ENCODE measurements at places on chromosomes 7 and 10.

DNA sequence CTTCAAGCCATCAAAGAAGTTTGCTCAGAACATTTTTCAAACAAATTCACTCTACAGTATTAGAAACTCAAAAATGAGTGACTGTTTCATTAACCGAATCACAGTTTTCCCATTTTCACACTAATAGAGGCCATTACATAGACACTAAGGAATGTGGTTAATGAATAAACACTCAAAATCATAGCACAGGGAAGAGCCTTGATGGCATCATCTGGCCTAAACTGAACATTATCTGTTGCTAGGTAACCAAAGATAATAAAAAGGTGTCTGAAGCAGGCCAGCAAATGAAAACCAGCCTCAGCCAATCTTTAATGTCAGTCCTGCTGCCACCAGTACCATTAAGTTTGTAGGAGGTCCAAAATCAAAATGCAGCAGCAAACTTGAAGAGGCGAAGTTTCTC, 492.4 kb upstream of the STEAP1 start:
- no peak for DNase-seq

- DNase-seq: no peak
Measured at GRCh38 chr10:30343962-30344361, 5.1 kb downstream of the MTPAP start.

- peak; percentile 64 for DNase-seq
Measured at GRCh38 chr10:132396494-132397035, 435 bp upstream of the PWWP2B start.

- no peak for DNase-seq
Measured at GRCh38 chr7:24477398-24478136, 95.7 kb upstream of the PALS2 start.

DNA sequence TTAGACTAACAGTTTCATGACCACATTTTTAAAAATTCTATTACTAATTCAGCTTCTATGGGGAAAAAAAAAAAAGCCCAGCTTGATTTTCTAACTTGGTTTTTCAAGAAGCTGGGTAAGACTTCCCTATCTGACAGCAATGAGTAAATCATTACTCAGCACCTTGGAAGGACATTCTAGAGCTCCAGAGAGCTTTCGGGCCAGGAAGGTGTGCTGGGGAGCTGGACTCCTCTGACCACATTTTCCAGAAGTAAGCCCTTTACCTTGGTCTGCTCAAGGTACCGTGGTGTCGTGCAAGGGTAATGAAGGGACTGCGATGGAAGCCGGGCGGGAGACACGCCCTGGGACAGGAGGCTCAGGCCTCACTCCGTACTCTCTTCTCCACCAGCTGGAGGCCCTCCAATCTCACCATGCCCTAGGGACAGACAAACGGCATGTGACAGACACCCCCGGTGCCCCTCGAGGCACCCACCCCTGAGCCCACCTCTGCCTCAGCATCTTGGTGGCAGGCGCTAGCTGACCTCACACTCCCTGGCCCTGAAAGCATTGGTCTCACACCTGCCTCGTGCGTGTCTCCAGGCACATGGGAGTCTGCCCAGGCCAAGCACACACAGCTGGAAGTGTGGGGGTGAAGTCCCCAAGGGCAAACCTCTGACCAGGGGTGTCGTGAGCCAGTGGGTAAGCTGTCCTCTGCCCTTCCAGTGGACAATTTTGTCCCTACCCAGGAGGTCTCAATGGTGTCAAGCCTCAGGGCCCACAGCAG, 152.1 kb downstream of the OAT start:
- DNase-seq: no peak

- DNase-seq: no peak
Measured at GRCh38 chr7:28190077-28190710, 9.6 kb upstream of the JAZF1 start.

GRCh38 chr7:3082831-3083230, 39.2 kb upstream of the CARD11 start:
- DNase-seq: no peak

- no peak for DNase-seq
Measured at GRCh38 chr10:32362571-32362970, 15.6 kb upstream of the EPC1 start.

DNA sequence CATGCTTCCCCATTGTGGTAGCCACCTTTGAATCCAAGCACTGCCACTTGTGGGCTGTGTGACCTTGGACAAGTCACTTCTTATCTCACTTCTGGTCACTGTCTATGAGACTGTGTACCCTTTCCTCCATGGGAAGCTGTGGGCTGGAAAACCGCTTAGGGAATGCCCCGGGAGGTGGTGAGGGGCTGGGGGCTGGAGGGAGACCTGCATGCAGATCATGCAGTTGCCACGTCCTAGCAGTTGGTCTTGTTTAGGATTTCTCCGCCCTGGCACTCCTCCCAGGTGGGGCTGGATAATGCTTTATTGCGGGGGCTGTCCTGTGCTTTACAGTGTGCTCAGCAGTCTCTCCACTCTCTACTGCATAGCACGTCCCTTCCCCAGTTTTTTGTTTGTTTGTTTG, 62.9 kb upstream of the OPN4 start:
- DNase-seq: no peak

DNA sequence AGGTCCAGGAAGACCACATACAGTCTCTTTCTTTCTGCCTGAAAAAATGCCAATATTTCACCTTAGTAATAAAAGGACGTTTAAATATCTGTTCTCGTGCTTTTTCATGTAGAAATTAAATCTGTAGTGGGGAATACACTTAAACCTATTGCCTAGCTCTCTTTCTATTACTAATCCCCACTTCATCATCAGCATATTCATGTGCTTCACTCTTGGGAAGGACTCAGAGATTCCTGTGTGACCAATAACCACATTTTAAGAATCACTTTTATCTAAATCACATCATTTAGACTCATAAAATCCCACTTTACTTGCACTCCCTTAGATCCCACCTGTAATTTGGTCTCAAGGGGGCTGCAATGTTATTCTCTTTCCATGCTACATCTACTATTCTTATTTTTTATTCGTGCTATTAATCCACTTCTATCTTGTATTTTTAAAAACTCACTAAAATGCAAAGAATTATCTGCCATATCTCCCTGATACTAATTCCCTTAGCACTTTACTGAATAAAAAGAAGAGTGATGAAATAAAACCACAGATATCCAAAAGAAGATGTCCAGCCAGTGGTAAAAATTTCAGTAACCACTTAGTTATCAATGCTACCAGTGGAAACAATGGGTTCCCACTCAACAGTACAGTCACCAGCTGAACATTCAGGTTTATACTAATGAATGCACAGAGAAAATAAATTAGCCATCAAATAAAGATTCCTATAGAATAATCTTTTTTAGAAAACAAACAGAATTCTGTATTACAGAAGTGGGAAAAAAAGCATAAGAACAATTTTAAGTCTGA, 102.1 kb downstream of the PPP1R17 start:
- DNase-seq: no peak

DNA sequence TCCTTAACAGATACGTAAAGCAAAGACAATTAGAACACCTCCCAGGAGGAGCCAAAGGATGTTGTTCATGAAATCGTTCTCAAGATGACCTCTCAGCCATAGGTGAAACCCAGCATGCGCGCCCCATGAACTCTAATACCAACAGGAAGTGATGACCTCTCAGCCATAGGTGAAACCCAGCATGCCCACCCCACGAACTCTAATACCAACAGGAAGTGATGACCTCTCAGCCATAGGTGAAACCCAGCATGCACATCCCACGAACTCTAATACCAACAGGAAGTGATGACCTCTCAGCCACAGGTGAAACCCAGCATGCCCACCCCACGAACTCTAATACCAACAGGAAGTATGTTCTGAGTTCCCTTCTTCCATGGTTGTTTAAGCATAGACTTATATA, 205.2 kb upstream of the ADARB2 start:
- DNase-seq: no peak

- no peak for DNase-seq
Measured at GRCh38 chr7:36227223-36227622, 74.2 kb downstream of the EEPD1 start.

DNA sequence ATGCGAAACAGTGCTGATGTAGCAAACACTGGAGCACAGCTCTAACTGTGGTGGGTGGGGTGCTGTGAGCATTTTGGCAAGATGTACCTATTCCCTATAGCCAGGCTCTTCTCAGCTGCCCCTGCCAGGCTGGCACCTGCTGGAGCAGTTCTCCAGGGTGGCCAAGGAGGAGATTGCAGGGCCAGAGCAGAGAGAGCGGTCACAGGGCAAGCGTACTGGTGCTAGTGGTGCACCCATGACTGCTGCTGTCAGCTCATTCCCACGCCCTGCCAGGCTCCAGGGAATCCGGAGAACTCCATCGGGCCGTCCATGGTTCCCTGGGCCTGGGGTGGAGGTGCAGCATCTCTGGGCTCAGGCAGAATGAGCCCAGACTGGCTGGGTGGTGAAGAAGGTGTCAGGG, 2.1 kb downstream of the COL13A1 start:
- no peak for DNase-seq

DNA sequence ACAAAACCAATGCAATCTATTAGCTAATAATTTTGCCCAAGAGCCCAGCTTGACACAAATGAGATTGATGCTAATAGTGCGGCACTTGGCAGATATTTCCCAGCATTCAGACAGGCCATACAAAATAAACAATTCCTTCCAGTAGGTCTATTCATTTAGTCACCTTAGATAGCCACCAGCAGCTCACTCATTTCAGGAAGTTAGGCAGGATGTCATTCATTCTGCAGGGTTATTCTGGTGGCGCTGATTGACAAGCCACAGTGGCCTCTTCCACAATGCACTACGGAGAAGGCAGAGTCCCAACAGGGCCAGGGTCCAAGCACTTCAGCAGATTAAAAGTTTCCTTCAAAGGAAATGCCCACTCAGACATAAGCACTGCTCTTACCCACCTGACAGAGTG, 55.8 kb downstream of the PIK3AP1 start:
- DNase-seq: no peak

DNA sequence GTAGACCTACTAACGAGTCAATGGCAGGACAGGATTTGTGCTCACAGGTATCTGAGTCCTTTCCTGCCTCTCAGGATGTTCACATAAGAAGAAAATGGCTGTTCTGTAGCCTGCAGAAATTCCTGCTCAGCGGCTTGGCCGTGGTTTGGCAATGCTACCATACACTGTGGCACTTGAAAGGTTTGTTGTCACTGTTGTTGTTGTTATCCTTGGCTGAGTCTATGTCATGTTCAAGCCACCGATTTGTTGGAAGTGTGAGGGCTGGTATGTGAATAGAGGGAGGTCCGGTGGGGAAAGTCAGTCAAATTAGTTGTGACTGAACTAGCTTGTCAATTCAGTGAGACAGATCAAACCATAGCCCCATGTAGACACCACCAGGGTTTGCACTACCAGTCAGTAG, 199.9 kb downstream of the TRIL start:
- DNase-seq: no peak

- DNase-seq: no peak
Measured at GRCh38 chr10:81479316-81479715, 395.7 kb upstream of the NRG3 start.

GRCh38 chr7:105839266-105839665, 37.1 kb downstream of the ATXN7L1 start:
- DNase-seq: no peak

DNA sequence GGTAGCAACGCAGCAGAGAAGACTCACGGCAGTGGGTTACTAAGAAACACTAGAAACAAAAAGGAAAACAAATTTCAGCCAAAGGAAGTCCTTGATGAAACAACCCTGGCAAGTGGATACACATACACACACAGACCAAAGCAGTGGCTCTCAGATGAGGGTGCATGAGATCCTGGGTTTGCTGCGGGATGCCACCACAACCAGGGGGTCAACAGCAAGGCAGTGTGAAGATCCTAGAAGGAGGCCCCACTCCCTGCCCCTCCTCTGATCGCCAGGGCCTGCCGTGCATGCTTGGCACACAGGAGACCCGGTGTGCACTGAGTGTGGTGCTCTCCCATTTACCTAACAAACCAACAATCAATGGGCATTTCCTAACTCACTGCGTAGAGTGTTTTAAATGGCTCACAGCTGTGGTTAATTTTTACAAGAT, 252.3 kb upstream of the KLF14 start:
- peak; percentile 25 for DNase-seq

GRCh38 chr7:97851683-97852082, 20.5 kb downstream of the ASNS start:
- DNase-seq: no peak

DNA sequence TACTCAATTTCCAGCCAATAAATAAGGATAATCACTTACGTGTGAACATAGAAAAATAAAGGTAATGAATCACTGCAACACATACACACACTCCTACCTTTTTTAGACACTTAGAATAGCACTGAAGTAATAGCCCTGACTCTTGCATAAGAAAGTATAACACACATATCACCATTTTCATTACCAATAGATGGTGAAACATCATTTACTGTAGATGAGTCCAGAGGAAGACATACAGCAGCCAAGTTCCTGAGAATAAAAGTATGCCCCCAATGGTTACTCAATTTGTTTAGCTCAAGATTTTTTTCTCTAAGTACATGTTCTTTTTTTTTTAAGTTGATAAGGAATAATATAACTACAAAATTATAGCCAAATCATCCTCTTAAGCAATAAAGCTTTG, 316.3 kb downstream of the PARD3 start:
- DNase-seq: no peak

GRCh38 chr10:80515941-80516340, 21.8 kb upstream of the SH2D4B start:
- no peak for DNase-seq

DNA sequence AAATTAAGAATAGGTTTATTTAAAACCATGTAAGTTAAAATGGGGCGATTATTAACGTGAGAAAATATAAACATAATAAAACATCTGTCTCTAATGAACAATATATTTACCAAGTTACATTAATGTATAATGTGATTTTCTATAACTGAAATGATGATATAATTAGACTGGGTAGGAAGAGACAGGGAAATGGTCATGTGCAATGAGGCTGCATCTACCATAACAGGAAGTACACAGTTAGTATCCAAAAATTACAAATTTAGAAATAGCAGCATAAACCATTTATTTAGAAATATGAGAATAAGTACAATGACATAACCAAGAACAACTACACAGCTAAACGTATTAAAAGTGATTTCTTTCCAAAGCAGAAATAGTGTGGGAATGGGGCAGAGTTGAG, 25.8 kb upstream of the BET1 start:
- no peak for DNase-seq

DNA sequence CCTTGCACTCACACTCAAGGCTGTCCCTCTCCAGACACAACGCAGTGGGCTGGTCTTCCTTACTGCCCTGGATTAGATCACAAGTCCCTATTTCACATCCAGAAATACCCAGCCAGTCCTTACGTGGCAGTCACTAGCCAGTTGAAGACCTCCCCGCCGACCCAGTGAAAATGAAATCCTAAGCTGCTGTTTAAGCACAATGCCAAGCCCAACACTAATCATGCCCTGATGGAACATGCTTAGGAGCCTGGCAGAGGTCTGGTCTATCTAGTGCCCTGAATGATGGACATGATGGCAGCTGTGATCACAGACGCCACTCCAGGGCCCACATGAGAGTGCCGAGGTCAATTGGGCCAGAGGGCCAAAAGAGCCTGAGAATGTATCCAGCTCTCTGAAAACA, 389.0 kb downstream of the GRID1 start:
- no peak for DNase-seq

- DNase-seq: no peak
Measured at GRCh38 chr7:157468221-157469111, 131.7 kb downstream of the DNAJB6 start.

- no peak for DNase-seq
Measured at GRCh38 chr10:3813986-3814837, 29.2 kb upstream of the KLF6 start.

Measured in effector memory CD8-positive, alpha-beta T cell (primary cell).